Femur (tissue), 1 donor: ENCODE measurements at places on chromosomes 4 and X.

- no peak for DNase-seq
These were observed 1.9 kb downstream of the UBE2K start for GRCh38 chr4:39699687-39700409.

GRCh38 chr4:181909368-181909767, 333.8 kb upstream of the TENM3 start:
- no peak for DNase-seq

DNA sequence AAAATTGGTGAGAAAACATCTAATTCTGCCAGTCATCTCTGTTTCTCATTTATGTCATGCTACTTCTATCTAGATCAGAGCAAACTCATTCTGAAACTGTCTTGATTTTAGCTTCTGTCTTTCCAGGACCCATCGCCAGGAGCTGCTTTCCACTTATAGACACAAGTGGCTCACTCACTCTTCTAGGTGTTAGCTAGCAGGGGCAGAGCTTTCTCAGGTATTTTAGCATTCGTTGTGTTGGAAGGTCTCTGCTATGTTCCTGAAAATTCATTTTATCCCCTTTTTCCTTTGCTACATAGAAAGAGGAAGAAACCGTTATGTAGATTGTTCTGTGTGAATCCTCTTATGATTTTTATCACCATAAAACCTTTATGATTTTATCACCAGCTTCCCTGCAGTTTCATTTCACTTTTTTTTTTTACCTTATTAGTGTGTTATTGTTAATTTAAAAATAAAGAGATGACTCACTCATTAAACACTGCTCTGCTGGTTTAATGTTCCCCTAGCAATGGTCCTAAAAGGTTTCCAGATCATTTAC, 246.6 kb upstream of the AADAT start:
- no peak for DNase-seq

DNA sequence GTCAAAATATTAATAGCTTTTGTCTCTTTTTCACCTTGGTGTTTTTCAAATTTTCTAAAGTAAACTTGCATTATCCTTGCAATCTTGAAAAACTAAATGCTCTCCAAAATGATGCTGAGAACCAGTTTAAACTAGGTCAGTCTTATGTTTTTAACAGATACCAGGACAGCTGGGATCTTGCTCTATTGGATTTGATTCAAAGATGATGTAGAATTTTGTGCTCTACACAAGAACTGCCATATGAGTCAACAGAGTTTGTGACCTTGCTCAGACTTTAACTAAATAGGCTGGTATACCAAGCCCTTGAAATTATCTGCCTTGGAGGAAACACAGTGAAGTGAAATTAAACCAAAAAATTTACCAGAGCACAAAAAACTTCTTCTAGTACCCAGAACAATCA, 991.1 kb downstream of the STPG2 start:
- no peak for DNase-seq

DNA sequence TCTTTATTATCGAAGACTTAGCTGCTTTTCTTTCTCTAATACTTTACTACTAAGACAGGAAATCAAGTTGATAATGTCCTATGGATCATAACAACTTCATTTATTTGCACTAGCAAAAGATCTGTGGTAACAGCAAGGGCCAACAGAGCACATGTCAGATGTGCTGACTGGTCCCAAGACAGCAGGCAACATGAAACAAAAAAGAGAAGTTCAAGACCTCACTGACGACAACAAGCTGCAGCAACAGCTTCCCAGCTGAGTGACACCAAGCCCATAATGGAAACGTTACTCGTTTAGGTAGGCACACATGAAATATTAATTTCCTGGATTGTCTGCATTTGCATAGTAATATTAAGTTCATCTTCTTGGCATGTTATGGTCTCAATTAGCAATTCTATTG, 126.9 kb downstream of the UNC5C start:
- no peak for DNase-seq

DNA sequence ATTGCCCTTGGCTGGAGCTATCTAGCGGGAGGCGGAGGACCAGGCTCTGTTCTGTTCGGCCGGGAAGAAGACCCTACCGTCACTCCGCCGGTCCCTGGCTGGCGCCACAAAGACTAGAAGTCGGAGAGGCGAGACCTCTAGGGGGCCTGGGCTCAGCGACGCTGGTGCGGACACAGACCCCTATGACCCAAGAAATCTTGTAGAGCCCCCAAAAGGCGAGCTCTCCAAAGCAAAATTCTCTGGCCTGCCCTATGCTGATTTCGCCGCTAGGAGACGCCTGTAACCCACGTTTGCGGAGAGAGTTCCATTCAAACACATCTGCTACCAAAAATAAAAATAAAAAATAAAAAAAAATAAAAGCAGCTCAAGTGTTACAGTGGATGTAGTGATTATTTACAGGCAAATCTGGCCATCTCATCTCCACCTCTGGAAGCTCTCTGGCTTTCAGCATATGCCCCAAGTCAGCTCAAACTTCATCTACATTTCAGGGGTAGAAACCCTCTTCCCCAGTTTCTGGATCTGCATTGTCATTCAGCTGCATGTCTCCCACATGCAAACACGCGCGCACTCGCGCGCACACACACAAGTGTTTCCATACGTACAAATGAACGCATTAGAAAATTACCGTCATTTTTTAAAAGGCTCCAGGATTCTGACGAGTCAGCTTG, 2.4 kb upstream of the PCDH10 start:
- DNase-seq = peak; percentile 66

DNA sequence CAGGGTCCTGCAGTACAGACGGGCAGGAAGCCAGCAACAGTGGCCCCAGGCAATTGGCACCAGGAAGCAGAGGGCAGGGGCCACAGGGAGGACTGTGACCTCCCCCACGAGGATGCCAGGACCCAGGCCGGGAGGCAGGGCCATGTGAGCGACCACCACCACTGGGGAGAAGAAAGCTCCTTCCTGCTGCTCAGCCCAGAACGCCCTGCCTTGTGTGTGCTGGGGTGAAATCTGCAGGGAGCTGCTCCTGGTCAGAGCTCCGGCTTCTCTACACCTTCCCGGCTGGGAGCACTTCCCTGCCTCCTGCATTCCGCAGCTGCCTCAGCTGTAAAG, 100.4 kb downstream of the HMX1 start:
- no peak for DNase-seq
